ENCODE measurements at places on chromosomes 4 and X.

- DNase-seq, result no peak
Measured at GRCh38 chr4:5222951-5223350, 171.7 kb downstream of the STK32B start.

DNA sequence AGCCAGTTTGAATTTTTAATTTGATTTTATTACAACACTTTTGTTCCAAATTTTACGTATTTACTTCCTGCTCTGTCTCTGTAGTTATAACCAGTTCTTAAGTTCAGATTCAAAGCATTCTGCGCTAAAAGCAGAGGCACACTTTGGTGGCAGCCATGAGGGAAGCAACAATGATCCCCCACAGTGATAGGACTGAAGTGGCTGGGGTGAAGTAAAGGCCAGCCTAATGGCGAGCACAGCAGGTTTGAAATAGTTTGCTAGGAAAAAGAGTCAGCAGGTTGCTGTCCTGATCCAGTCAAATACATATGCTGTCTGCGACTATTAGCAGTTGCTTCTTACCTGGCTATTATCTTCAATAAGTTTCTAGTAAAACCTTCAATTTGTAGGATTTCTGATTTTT, 176.3 kb downstream of the RPA4 start:
- DNase-seq, result no peak

DNA sequence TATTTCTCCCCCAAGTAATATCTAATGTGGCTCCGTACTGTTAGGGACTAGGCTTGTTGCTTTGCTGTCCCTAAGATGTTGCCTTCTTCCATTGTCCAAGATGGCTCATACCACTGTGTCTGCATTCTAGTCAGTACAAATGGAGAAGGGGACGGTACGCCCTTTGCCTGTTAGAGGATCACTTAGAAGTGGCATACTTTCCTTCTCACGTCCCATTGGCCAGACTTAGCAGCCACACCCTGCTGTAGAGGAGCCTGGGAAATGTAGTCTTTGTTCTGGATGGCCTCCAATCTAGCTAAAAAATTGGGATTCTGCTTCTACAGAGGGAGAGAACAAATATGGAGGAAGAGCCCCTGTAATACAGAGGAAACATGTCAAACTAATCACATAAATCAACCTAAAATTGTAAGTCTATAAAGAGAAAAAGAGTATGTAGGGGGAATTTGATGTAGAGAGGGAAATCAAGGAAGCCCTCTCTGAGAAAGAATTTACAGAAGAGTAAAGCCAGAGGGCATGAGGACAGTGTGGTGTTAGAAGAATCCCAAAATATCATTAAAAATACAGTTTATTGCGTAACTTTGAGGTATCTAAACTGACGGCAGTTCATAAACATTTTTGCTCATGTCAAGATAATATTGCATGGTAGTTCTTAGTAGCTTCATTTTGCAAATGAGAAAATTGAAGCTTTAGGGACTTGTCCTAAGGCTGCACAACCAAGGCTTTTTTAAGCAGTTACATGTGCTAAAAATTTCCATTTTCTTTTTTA, 15.1 kb downstream of the PRIMPOL start:
- no peak for DNase-seq

DNA sequence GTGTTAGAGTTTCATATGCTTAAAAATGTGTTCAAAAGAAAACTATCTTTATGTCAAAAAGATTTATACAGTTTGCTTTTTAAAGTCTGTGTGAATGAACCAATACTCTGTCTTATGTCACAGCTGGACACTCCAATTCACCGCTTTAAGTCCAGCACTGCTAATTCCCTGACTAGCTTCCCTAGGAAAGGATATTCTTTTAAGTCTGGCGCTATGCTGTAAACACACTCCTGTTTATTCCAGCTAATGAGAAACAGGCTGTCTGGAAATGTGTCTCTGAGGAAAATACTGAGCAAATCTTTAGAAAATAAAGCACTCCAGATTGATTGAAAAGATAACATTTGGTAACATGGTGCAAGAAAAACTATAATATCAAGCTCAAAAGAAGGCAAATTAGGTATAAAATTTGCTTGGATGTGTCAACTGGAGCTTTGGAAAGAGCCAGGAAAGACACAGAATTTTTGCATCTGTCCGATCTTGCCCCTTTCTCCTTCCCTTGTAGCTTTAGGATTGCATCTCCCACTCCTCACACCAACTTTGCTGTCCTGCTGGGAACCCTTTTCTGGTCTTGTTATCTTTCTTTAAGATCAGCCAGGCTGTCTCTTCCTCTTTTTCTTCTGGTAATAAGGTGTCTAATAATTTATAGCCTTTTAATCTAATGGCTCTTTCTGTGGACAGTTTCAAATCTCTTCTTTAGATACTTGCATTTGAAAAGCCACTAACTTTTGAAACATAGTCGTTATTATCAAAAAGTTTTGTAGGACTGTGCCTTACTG, 40.9 kb upstream of the VEGFC start:
- DNase-seq, result no peak

DNA sequence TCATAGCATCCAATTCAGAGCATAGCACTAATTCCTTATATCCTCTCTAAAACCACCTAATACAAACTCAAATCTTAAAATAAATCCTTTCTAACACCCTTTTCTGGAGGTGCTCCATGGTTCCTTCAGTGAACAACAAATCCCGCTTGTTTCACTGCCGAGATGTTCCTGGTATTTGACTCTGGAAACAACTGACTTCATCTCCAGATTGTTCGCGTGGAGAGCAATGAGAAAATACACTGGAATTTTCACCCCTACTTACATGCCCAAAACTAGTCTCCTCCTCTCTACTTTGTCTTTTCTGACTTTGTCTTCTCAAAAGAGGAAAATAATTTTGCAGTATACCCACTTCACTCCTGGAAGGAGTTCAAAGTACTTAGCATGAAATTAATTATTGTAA, 129.0 kb downstream of the PLS3 start:
- no peak for DNase-seq

GRCh38 chr4:83906561-83906960, 370.7 kb downstream of the GPAT3 start:
- no peak for DNase-seq

DNA sequence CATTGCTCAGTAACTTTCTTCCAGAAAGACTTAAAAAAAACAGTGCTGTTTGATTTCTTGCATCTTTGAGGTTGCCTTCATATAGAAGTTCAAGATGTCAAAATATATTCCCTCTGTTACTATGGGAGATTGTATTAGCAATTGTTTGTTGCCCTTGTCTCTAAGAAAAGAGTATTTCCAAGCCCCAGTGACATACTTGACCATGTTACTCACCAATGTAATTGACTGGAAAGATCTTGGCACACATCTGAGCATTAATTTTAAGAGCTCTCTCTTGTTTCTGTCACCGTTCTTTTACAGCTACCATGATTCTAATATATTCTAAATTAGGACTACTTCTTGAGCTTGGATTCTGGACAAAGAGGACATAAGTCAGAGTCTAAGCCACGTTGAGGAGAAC, 902.7 kb upstream of the EPHA5 start:
- DNase-seq, result no peak

DNA sequence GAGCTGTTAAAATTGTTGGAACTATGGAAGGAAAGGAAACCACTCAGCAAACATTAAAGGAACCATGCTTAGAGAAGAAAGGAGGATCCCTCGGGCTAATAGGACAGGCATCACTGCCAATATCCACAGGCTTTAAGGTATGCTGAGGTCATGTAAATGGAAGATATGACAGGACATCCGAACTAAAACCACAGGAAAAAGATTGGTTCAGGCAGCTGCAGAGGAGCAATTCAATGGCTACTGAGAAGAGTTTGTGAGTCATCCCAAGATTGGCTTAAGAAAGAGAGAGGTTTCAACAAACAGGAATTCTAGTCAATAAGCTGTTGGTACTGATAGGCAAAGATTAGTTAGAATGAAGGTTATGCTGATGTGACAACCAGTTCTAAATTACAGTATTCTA, 106.4 kb upstream of the FAM241A start:
- no peak for DNase-seq

DNA sequence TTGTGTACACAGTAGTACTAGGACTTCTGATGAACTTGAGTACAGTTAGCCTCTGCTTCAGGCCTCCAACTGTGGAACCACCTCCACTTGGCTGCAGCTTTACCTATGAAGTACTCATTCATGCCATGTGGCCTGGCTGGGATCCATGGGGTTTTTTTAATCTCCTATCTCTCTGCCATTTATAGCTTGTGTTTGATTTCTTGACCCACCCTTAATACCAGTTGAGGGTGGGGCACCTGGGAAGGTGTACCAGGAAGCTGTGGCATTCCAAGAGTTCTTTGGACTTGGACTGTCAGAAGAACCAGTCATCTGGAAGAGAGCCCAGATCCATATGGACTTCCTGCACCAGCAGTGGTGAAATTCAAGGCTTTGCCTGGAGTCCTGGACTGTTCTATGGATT, 230.1 kb downstream of the SHROOM3 start:
- DNase-seq, result no peak

GRCh38 chrX:64151911-64152310, 53.6 kb downstream of the AMER1 start:
- DNase-seq, result no peak
